ENCODE measurements at places on chromosomes 16 and 17.

DNA sequence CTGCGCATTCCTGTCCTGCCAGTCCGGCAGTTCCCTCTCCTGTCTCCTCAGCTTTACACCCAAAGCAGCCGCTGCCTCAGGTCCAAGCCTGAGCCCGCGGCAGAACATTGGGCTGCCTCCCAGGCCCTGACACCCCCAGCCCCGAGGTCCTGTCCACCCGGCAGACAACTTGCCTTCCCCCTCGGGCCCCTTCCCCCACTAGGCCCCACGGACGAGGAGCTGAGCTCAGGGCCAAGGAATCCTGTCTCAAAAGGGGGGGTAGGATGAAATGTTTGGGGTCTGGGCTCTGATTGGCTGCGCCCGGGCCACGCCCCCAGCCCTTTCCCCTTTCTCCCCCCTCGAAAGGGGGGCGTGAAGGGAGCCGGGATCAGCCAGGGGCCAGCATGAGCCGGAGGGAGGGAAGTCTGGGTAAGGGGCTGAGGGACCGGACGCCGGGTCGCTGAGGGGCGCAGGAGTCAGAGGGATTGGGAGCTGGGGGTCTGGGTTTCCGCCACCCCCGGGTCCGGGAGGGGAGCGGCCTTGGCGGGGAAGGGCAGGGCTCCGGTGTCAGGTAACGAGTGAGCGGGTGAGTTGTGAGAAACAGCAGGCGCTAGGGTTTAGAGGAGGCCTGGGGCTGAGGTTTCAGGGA lies at the start of gene CTF1:
Gene CTF1, plus strand, starts transcription at position 354 of the 628 bp plus-strand sequence. Its CDS starts 30 bp downstream, at position 384.
- no peak for DNase-seq

GRCh38 chr17:55873017-55873758 lies 122.3 kb downstream of the PCTP start:
- no peak for DNase-seq

- DNase-seq = no peak
These were observed 34.8 kb downstream of the CPNE2 start for GRCh38 chr16:57127037-57127763.

GRCh38 chr16:1579214-1579613 lies 32.7 kb downstream of the IFT140 start:
- DNase-seq = no peak

- DNase-seq = no peak
These were observed 178.6 kb upstream of the TNRC6C start for GRCh38 chr17:77779711-77780539.

DNA sequence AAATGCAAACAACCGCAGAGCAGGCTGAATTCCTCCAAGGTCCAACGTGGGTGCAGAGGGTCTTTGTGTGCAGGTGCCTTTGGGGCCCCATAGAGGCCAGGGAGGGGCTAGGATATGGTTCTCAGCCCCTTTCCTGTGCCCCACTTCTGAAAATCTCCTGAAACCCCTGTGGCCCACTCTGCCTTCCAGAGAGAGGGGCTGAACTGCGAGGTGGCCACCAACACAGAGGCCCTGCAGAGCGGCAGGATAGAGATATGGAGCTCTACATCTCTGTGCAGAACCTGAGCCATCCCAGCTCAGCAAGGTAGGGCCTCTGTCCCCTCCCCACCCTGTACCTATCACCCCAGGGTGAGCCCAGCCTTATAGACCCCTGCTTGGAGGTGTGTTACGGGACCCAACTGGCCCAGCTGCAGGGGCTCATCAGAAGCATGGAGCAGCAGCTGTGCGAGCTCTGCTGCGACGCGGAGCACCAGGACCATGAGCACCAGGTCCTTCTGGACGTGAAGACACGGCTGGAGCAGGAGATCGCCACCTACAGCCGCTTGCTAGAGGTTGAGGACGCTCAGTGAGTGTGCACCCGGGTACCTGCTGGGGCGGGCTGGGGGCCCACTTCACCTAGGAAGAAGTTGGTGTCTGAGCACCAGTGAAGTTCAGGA lies 5.5 kb downstream of the USP6 start:
- DNase-seq = no peak

DNA sequence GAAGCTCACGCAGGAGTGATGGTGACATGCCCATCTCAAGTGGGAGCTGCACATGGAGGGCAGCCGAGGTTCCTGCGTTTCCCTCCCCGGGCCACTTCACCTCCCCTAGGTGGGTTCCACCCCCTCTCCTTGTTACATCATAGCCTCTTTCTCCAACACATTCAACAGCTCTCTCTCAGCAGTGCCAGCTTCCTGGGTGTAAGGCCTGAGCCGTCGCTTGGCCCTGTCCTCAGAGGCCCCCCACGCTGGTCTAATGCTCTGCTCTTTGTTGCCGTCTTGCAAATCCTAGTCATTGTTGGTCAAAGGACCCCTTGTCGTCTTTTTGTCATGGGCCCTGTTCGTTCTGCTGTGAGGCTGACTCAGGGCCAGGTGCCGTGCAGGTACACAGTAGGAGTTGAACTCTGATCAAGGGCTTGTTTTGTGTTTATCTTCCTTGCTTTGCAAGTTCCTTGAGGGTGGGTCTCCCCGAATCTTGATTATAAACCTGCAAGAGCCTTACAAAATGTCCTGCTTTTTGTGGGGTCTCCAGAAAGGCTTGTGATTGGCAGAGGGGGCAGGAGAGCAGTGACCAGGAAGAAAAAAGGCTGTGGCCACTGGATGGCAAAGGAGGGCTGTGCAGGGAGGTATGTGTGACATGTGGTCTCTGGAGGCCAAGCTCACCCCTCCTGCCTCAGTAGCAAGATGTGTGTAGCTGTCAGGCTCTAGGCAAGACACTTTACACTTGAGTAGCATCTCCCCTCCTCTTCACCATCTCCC lies 136.6 kb downstream of the CCDC182 start:
- DNase-seq = no peak

DNA sequence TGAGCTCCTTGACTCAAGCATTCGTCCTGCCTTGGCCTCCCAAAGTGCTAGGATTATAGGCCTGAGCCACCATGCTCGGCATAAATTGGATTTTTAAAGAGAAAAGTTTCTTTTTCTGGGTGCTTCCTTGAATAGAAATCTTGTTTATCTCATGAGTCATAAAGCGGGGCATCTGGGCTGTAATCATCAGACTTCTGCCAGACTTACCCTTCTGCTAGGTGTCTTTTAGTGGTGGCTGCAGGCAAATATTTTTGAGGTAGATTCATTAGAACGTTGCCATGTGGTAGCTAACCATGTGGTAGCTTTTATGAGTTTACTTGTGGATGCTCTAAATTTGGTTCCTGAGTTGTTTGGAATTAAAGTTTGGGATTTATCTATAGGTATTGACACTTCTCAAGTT lies 13.4 kb downstream of the PGS1 start:
- no peak for DNase-seq

Measured in epithelial cell of proximal tubule (primary cell).